ENCODE measurements at places on chromosomes 16 and 17. TPM values are rescaled to one million over a fixed set of nuclear protein-coding genes. Genes with fewer than 3 reads are reported as not detected.

DOK4 gene
- 25.6 TPM for total RNA-seq

SGCA gene
- total RNA-seq, result 58.7 TPM

ZNF48 gene
- total RNA-seq, result 11.4 TPM

SLC16A6 gene
- total RNA-seq, result 1.7 TPM

ZFP3 gene
- 6.9 TPM for total RNA-seq

DHX58 gene
- total RNA-seq, result 10.0 TPM

GABARAPL2 gene
- total RNA-seq, result 107 TPM

TAT gene
- total RNA-seq, result not detected

NPIPA7 gene
- total RNA-seq, result 4.9 TPM

ARHGDIA gene
- 113 TPM for total RNA-seq

OTOA gene
- total RNA-seq, result 0.18 TPM

ST6GALNAC1 gene
- 0.12 TPM for total RNA-seq

OR2C1 gene
- 1.3 TPM for total RNA-seq

TNK1 gene
- total RNA-seq, result 5.5 TPM

KRT17 gene
- total RNA-seq, result 11.1 TPM
